A172 (cell line): ENCODE measurements at places on chromosomes 3 and 15.
A peak's percentile ranks its signal among the peaks of the same experiment; 100 is the strongest.

GRCh38 chr3:24305795-24306467 is 188.7 kb downstream of the THRB start:
- no peak for DNase-seq

DNA sequence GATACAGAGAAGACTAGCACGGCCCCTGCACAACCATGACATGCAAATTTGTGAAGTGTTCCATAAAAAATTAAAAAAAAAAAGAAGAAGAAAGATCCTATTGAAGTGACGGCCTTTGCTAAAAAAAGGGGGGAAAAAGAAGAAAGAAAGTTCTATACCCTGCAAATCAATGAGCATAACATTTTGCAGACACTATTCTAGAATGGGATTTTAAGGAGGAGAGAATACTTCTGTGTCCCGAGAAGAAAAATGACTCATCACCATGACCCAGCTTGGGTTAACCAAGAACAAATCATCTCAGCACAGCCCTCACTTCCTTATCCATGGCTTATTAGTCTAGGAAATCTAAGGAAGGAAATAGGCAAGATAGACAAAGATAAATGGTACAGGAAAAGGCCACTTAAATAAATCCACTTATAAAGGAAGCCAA is 7.4 kb upstream of the SH3BP5 start:
- peak; percentile 85 for DNase-seq

DNA sequence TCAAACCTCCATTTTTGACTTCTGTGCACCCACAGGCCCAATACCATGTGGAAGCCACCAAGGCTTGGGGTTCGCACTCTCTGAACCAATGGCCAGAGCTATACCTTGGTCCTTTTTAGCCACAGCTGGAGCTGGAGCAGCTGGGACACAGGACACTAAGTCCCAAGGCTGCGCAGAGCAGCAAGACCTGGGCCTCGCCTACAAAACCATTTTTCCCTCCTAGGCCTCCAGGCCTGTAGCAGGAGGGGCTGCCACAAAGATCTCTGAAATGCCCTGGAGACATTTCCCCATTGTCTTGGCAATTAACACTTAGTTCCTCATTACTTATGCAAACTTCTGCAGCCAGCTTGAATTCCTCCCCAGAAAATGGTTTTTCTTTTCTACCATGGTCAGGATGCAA is 81.3 kb downstream of the ZMAT3 start:
- no peak for DNase-seq

DNA sequence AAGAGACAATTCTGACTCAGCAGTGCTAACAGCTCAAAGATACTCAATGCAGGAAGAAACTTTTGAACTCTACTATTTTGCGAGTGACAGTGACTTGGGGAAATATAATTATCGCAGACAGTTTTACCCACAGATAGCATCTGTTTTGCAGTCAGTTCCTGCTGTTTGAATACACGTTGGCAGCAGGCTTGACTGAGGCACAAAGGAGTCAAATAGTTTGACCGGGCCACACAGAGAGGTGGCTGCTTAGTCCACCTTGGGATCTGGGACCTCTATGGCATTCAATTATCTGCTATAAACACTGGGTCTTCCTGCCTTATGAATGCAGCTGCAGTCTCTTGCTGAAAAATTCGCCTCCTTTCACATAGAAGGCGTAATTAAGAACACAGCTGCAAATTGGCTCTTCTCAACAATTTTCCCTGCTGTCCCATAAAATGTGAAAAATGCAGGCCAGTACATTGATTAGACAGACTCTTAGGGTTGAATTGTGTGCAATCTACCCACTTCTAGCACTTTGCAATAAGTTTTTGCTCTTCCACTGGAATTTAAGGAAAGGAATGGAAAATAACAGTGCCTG is 56.5 kb downstream of the OTOL1 start:
- DNase-seq = no peak

GRCh38 chr3:71754610-71755253 is 1.1 kb downstream of the GPR27 start:
- no peak for DNase-seq

DNA sequence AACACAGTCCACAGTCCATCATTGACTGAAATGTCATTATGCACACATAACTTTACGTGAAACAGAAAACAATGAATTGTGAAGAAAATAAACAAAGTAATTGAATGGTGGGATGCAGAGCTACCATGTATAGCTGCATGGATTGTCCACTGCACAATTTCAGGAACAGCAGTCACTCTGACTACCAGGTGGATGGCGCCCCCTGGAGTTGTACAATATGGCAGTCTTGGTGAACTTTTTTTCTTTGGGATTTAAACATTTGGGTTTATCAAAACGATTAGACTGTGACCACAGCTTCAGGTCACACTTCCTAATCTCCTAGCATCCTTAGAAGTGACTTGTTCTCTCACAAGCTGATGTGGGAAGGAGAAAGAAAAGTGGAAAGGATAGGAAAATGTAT is 48.9 kb upstream of the TCF12 start:
- peak; percentile 21 for DNase-seq

- peak; percentile 78 for DNase-seq
Observed at GRCh38 chr15:41281236-41281635, 50.2 kb downstream of the CHP1 start.

- peak; percentile 91 for DNase-seq
Observed at GRCh38 chr3:169112153-169112892, 551.2 kb downstream of the MECOM start.

GRCh38 chr3:160097478-160097877 is 108.8 kb downstream of the IL12A start:
- DNase-seq = no peak

GRCh38 chr3:52062505-52062904 is 6.1 kb upstream of the DUSP7 start:
- DNase-seq = peak; percentile 88

- DNase-seq = no peak
Observed at GRCh38 chr15:60237446-60237845, 160.3 kb downstream of the ANXA2 start.

DNA sequence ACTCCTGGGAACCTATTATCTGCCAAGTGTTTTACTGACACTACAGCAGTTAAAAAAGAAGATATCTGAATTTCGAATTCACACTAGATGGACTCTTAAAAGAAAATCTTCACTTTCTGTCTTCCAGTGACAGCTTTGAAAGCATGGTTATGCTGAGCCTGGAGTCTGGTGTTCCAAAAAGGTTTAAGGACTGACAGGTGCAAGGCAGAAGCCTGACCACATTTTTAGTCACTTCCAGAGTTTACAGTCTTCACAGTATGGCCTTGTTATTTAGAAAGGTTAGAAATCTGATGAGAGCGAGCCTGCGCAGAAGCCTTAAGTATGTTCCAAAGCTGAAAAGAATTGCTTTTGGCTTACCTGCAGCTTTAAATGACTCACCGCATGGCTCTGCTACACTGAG is 59.9 kb downstream of the ETV5 start:
- DNase-seq = no peak

DNA sequence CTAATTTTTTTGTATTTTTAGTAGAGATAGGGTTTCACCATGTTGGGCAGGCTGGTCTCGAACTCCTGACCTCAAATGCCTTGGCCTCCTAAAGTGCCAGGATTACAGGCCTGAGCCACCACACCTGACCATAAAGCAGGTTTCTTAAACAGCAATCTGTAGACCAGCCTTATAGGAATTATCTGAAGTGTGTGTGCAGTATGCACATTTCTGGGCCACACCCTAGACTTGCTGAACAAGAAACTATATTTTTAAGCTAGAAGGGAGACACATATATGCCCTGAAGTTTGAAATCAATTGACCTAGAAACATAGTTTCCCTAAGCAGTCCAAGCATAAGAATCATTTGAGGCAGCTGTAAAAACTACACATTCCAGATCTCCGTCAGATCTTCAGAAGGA is 805.7 kb downstream of the TUSC7 start:
- no peak for DNase-seq

- no peak for DNase-seq
Observed at GRCh38 chr3:112643621-112644240, 2.8 kb upstream of the CCDC80 start.

GRCh38 chr15:76070921-76071635 is 11.3 kb downstream of the TMEM266 start:
- DNase-seq = no peak

GRCh38 chr15:101444015-101444414 is 45.5 kb downstream of the PCSK6 start:
- DNase-seq = no peak

DNA sequence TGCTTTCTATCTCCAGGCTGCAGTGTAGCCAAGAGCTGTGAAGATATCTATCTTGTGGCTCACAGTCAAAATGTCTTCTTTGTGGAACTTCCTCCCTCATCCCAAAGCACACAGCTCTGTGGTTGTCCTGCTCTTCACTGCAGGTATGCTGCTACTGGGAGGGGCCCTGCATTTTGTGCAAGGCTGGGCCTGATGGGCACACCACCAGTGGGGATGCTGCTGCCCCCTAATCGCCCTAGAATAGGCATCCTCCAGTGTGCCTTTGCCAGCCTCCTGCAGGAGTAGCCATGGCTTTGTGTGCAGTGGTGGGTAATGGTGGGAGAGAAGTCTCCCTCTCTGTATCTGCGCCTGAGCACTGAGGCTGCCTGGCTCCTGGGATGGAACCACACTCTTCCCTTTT is 297.3 kb downstream of the DOCK3 start:
- DNase-seq = no peak

GRCh38 chr3:30810625-30811024 is 83.8 kb downstream of the GADL1 start:
- DNase-seq = no peak

- no peak for DNase-seq
Observed at GRCh38 chr3:179512378-179512777, 50.3 kb upstream of the ACTL6A start.

- DNase-seq = no peak
Observed at GRCh38 chr3:76132154-76132470, 346.8 kb upstream of the ZNF717 start.

DNA sequence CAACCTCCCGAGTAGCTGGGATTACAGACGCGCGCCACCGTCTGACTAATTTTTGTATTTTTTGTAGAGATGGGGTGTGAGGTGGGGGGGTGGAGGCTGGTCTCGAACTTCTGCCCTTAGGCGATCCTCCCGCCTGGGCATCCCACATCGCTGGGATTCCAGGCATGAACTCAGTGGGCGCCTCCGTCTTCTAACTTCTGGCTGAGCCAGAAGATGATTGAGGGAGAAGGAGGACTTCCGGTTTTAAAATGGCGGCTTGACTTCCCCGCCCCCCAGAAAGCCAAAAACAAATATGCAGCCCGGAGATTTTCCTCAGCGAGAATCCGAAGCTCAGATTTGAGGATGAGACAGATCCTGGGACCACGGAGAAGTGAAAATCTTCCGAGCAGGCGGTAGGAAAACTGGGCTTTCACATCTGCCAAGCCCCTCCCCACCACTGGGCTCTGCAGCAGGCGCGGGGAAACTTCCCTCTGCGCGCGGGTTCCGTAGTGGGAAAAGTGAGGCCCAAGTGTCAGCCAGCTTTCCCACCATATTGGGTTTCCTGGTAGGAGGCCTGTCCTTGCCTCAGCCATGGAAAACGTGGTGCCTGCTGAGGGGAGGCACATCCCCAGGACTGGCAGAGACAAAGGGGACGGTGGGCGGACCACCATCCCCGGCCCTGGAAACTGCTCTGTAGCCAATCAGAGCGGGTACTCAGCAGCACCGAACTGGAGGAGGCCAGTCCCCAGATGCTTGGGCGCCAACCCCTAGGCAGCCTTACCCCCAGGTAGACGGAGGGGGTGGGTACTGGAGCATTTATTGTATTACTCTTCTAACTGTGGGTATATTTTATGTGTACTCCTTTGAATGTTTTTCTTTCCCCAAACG is 17.3 kb downstream of the CHST14 start:
- no peak for DNase-seq

- DNase-seq = no peak
Observed at GRCh38 chr3:126941721-126942270, 41.1 kb upstream of the PLXNA1 start.

- no peak for DNase-seq
Observed at GRCh38 chr3:126021224-126021623, 52.2 kb downstream of the ROPN1B start.

DNA sequence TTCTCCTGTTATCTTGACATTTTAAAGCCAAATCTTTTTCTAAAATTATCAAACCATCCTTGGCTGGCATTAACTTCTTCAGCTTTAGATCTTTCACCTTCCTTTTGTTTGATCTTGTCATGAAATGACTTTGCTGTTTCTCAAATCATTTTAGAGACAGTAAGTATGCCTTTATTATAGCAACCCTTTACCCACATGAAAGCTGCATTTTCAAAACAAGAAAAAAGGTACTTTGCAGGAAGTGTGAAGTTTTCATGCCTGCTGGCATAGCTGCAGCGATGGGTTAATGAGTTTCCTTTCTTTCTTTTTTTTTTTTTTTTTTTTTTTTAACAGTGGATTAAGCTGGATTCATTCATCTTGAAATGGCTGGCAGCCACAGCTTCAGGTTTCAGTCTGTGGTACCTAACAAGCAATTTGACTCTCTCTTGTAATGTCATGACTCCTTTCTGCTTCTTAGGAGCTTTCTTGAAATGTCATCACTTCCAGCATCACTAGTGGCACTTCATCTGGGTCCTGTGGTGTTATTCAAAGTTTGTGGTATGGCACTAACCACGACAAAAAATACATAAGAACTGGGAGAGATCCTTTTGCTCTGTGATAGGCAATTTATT is 18.8 kb downstream of the SLC25A26 start:
- no peak for DNase-seq

- no peak for DNase-seq
Observed at GRCh38 chr15:24944954-24945353, 9.8 kb upstream of the SNRPN start.

GRCh38 chr15:98167722-98168268 is 207.3 kb downstream of the ARRDC4 start:
- no peak for DNase-seq

GRCh38 chr3:46972396-46972795 is 4.1 kb downstream of the CCDC12 start:
- DNase-seq = no peak

DNA sequence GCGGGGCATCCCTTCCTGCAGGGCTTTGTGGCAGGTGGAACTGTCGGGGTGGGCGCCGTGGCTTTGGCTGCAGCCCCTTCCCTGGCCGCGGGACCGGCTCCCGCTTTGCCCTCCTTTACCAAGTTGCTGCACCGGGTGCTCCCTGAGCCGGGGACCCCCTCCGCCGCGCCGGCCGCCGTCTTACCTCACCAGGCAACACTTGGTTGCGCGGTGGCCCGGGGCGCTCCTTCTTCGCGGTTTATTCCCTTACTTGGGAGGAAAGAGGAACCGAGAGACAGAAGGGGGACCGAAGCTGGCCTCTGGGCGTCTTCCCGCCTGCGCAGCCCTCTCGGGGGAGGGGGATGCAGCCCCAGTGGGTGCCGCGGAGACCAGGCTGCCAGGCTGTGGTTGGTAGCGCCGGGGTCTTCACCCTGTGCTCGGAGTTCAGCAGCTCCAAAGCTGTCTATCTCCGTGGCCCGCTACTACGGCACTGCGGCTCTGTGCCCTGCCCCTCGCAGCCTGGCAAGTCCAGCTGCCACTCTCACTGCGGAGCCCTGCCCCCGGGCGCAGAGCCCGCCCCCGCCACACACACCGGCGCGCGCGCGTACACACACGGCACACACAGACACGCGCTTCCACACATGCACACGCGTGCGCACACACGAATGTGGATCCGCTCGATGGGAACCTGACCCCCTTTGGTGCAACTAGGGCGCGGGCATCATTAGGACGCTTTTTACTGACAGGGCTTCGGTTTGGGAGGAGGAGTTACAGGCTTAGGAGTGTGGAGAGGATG is at the start of gene DGKG:
TSS of gene DGKG (minus strand) at position 473 of the 775 bp plus-strand sequence. CDS start 41,775 bp downstream, outside the sequence.
- no peak for DNase-seq
